Activated CD4-positive, CD25-positive, alpha-beta regulatory T cell treated with anti-CD3 and anti-CD28 coated beads, Interleukin-2, amount 50 U/mL, for 24 hours (primary cell): ENCODE measurements at places on chromosomes 4 and X.

- no peak for ATAC-seq
These were observed 45.6 kb downstream of the SLIT2 start for GRCh38 chr4:20297261-20297660.

GRCh38 chr4:31360786-31361185, 640.6 kb downstream of the PCDH7 start:
- ATAC-seq, result no peak

- ATAC-seq, result no peak
These were observed 956 bp downstream of the TMEM154 start for GRCh38 chr4:152678841-152679240.

DNA sequence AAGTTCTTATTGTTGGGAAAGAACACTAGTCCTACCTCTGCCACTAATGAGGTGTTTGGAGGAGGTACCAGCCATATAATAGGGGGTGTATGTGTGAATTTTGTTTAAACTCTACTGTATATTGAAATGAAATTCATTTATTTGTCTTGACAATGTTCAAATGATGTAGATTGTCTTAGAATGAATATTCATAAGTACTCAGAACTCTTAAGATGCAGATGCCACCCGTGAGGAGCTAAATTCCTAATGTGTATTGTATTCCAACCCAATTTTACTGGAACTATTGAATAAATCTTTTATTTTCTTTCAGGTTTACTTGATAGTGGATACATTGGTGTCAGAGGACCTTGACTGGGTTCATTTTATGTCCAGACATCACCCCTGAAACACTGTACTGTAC, 63.9 kb upstream of the RAB33B start:
- ATAC-seq, result no peak

DNA sequence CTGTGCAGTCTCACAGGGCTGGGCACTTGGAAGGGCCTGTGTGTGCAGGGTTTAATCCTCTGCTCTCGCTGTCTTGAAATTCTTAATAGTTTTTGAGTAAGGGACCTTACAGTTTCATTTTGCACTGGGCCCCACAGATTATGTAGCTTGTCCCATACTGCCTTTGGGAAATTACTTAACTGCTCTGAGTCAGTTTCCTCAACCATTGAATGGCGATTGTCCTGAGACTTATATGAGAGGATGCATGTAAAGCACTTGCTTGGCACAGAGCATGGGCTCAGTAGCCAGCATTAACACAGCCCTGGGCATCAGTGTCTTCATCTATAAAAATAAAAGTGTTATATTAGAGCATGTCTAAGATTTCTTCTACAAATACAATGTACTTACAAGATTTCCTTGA, 55.8 kb downstream of the CLCN5 start:
- ATAC-seq, result no peak

GRCh38 chr4:86664959-86665358, 70.8 kb downstream of the PTPN13 start:
- no peak for ATAC-seq

DNA sequence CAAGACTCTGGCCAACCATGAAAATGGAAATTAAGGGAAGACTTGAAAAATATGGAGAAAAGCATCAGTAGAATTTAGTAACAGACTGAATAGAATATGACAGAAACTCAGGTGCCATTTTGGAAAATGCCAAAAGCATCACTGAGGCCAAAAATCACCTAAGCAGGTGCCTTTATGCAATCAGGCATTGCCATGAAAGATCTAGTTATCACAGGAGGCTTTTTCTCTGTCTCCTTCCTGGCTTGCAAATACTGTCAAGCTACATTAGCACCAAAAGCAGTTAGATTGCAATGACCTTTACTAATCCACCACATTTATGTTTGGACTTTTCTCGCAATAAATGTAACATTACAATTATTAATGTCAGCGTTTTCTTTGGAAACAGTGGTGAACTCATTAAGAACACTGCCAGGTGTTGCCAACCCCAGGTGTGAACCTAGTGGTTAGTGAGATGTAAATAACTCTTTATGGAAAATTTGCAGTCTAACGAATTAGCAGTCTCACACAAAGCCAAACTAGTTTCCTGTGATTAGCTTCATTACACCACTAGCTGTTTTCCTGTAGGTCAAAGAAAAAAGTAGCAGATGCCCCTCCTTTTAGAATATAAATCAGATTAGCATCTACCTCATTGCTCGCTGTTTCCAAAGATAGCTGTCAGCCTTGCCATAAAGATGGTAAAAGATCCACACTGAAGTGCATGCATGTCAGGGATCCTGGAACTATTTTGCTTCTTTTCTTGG, 1568.4 kb upstream of the TENM3 start:
- ATAC-seq, result no peak

GRCh38 chr4:7327341-7327885, 107.3 kb downstream of the PSAPL1 start:
- no peak for ATAC-seq

- no peak for ATAC-seq
These were observed 38.6 kb upstream of the TMEM184C start for GRCh38 chr4:147578593-147578992.

GRCh38 chrX:117645639-117646038, 471.0 kb downstream of the KLHL13 start:
- no peak for ATAC-seq

DNA sequence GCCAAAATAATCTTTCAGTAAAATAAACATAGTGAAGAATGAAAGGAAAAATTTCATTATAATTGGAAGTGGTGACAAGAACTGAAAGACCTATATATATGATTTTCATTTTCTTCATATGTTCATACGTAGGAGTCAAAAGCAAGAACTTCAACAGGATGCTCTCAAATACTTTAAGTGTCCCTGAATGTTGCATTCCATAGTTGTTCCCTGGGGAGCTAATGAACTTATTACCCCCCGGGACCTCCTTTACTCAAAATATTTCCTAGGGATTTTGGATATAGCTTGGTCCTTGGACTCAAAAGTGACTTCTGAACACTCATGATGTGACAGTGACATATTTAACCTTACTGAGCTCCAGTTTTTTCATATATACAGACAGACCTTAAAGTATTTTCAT, 44.9 kb upstream of the NDST4 start:
- no peak for ATAC-seq

DNA sequence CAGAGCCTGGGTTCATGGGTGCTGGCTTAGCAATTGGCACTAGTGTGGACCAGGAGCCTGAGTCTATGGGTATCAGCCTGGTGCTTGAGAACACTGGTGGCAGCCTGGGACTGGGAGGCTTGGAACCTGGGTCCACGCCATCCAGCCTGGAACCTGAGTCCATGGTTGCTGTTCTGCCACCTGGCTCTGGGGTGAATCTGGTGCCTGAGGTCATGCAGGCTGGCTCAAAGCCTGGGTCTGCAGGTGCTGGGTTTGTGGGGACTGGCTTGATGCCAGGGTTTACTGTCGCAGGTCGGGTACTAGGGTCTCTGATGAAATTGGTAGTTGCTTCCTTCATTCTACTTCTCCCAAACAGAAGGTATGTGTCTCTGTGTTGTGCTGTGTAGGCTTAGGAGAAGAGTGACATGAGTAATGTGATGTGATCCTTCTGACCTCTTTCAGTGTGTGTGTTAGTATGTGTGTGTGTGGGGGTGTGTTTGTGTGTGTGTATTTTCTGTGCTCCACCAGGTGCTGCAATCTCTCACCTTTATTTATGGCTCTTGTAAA, 517.0 kb upstream of the EPHA5 start:
- no peak for ATAC-seq

DNA sequence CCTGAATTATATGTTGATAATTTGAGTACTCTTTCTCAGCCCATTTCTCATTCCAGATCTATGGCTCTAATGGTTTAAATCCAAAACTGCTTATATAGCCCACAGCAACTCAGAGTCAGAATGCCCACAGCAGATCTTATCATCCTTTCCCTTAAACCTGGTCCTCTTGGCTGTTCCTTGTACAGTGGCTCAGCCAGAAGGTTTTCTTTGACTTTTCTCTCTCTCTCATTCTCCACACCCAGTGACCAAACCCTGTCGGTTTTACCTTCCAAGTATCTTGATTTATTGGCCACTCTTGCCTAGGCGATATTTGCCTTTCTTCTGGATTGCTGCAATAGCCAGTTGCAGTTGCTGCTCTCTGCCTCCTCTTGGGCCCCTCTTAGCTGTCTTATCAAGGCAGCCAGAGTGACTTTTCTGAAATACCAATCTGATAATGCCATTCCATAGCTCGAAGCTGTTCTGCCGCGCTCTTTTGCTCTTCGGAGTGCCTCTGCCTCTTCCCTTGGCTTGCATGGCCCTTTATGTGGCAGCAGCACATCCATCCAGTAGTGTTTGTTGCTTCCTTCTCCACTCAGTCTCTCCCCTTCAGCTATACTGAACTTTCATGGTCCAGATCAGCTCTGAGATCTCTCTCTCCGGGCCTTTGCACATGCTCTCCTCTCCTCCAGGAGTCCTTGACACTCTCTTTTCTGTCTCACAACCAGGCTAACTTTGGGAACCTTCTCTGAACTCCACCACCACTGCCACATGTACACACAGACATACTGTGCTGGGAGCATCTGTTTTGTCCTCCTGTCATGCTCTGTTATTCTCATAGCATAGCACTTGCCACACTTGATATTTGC, 11.8 kb downstream of the GAB1 start:
- no peak for ATAC-seq

- no peak for ATAC-seq
These were observed 15.0 kb downstream of the BTK start for GRCh38 chrX:101370888-101371504.

DNA sequence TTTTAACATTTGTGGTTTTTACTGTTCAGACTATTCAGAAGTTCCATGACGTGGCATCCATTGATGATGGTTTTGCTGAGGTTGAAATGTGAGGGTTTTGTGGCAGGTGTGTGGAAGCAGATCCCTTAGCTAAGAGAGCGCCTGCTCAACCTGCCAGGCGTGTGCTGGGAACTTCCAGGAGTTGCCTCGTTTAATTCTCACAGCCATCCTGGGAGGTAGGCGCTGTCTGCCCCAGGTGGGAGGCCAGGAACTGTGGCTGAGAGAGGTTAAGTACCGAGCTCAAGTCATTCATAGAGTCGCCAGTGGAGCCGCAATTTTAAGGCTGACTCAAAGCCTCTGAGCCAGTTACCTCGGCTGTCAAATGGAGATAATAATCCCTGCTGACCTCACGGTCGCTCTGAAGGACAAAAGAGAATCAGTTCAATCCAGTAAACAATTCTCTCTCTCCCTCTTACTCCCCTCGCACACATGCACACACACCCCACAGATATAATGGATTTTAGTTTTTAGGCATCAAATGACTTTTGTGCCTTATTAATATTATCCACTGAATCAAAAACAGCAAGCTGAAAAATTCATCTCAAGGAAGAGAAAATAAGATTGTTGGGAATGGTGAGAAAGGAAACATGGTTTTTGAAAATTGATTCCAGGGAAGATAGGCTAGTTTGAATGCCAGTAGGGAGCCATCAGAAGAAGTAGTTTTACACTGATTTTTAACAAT, 171.3 kb downstream of the PTTG2 start:
- ATAC-seq, result peak; percentile 48

DNA sequence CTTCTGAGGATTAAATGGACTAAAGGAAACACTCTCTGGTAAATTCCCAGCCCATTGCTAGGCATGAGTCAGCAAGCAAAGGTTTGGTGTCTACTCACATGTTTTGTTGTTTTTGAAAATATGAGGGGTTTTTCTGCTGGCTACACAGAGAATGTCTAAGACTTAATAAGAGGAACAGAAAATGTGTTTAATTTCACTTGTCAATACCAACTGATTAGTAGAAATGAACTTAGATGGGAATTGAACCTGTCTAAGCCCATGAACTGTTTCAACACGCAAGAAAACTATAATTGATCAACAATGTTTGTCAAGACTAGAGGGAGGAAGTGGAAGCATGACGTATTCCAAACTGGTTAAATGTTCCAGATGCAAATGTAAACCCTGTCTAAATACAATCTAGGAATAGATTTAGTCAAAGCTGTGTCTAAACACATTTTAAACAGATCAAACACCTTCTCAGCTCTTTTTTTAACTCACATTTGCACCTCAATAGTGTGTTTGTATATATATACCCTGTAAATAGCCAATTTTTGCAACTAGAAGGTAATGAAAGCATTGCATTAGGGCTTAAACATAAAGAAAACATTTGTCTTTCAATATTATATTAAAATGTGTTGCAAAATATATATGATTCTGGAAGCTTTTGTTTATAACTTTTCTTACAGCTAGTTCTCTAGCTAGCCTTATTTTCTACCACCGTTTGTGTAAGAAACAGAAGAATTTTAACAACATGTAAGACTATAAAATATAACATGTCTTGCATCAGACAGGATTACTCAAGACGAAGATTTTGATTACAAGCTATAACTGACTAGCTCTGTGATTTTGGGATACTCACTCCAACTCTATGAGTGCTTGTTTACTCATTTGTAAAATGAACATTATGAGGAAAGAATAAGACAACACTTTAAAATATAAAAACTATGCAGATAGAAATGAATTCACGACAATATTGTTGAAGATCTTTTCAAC, 607.8 kb downstream of the FSTL5 start:
- no peak for ATAC-seq

- ATAC-seq, result no peak
These were observed 890 bp downstream of the BOD1L1 start for GRCh38 chr4:13626492-13627177.

DNA sequence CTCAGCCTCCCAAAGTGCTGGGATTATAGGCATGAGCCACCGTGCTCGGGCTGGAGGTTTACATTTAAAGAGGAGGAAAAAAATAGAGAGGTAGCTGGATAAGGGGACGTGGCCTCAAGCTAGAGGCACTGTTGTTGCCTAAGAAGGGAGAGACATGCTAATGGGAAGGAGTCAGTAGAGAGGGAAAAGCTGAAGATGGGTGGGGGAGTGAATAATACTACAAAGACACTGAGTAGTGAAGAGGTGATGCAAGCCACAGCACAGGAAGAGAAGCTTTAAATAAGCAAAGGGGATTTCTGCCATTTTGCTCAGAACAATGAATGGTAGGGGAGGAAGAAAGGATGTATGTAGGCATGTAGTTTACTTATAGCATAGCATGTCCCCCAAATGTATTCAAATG, 11.5 kb upstream of the AP1S2 start:
- no peak for ATAC-seq

GRCh38 chr4:145531223-145531622, 49.6 kb downstream of the SMAD1 start:
- ATAC-seq, result no peak

DNA sequence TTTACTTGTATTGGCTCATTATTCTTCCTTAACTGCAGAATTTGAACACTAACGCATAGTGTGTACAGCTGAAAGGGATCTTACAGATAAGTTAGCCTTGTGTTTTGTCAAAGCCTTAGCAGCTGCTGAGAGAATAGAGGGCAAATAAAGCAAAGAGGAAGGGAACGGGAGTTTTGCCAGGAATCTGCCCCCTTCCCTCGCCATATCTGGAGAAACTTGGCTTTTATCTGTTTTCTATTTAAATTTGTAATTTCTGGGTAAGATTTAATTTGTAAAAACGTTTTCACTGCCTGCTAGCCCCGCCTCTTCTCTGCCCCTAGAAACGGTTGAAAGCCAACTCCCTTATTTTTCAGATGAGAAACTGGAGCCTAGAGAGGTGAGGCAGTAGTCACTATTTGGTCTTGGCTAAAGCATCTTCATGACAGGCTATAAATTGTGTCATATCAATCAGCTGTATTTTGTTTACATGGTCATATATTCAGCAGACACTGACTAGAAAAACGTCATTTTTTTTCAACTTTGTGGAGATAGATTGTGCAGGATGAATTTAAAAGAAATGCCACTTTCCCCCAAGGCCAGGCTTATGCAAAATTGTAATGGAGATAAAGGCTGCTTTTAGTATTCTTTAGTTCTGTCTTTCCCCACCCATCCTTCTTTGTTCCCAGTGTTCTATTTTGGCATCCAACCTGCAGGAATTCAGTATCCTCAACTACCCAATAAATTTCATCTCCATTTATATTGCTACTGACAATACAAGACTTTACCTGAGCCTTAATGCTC, 319.4 kb downstream of the SH2D1A start:
- no peak for ATAC-seq
